GM20000 (cell line): ENCODE measurements at places on chromosomes 3 and 15.

DNA sequence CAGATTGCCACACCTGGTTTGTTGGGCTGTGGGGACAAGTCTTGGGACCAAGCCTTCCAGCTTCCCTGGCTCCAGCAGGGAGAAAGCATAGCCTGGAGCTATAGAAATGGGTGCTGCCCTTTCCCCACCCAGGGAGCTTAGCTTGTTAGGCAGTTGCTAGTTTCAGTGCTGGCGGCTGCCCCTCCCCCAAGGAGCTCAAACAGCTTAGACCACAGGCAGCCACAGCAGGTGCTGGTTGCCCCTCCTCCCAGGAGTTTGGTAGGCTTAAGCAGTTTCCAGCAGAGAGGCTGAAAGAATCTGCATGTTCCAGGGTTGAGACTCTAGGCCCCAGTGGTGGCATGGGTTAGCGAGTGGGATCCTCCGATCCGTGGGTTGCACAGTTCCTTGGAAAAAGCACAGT, 889.7 kb downstream of the IGSF11 start:
- no peak for DNase-seq

GRCh38 chr3:114718898-114719210, 425.0 kb downstream of the TIGIT start:
- DNase-seq: no peak

GRCh38 chr3:153369561-153370374, 207.7 kb downstream of the RAP2B start:
- no peak for DNase-seq

GRCh38 chr15:92907896-92908712, 8.0 kb downstream of the CHD2 start:
- no peak for DNase-seq

GRCh38 chr3:60742606-60743145, 508.6 kb downstream of the FHIT start:
- no peak for DNase-seq

DNA sequence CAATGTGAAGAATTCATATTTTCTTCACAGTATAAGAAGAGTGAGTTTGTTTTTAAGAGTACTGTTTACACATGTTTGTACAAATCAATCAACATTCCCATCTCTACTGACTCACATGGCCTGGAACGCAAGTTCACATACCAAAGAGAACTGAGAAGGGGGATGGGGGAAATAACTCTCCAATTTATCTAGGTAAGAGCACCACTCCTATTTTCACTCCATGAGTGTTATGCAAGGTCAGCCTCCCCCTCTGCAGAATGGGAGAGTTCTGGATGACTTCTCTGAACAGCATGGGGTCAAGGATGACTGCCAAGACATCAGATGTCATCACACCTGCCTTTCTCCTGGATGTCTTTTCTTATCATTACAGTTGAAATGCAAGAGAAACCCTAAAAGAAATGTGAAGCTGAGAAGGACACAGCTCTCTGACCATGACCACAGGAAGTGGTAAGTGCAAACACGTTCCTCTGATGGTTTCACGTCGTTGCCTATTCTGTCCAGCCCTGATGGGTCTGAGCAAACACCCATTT, 95.2 kb downstream of the SEMA6D start:
- DNase-seq: peak; percentile 45

GRCh38 chr3:33787328-33788009, 11.0 kb upstream of the PDCD6IP start:
- DNase-seq: peak; percentile 62

DNA sequence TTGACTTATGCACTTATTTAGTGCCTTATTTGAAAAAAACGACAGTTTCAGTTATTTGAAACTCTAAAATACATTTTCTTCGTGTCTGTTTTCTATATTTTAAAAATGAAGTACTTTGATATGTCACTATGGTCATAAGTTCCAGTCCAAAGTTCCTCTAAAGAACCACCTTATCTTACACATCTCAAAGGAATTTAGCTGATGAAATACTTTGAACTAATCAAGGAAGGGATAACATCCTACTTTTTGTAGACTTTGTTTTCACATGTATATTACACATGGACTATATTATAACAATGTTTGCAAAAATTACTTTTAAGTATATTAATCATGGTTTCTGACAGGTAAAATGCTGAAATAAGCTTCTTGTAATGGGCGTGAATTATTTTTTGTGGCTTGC, 265.8 kb upstream of the ZNF717 start:
- no peak for DNase-seq

- no peak for DNase-seq
Observed at GRCh38 chr3:62134061-62134496, 239.3 kb downstream of the FEZF2 start.

- peak; percentile 45 for DNase-seq
Observed at GRCh38 chr3:66469220-66469640, 31.6 kb downstream of the LRIG1 start.

- DNase-seq: no peak
Observed at GRCh38 chr3:155393316-155393715, 99.8 kb upstream of the STRIT1 start.

GRCh38 chr15:86629409-86630356, 550.0 kb downstream of the AGBL1 start:
- DNase-seq: no peak

DNA sequence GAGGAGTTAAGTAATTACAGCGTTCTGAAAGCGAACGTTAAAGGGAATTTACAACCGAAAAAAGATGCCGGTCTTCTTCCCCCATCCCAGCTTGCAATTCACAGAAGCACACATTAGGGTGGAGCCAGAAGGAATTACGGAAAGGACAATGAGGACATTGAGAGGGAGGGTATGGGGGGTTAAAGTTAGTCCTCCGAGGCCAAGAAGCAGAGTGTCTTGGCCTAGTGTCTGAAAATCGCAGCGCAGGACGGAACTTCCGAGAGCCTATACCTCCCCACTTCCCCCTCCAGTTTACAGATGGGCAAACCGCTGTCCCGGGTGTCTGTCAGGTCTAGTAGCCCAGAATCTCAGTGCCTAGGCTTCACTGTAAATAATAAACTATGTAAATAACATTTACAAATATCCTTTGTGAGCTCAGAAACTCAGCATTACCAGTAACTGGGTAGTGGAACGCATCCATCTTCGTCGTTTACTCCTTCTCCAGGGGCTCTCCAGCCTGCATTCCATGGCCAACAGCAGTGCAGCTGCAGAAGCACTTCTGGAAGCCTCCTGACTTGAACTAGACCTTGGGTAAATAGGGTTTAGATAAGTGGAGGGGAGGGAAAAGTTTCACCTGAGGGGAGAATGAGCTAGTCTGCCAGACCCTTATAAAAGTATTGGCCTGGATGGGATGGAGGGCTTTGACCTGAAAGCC, 922 bp downstream of the ADPRH start:
- DNase-seq: peak; percentile 81

- peak; percentile 28 for DNase-seq
Observed at GRCh38 chr15:39624806-39625205, 43.9 kb downstream of the THBS1 start.

DNA sequence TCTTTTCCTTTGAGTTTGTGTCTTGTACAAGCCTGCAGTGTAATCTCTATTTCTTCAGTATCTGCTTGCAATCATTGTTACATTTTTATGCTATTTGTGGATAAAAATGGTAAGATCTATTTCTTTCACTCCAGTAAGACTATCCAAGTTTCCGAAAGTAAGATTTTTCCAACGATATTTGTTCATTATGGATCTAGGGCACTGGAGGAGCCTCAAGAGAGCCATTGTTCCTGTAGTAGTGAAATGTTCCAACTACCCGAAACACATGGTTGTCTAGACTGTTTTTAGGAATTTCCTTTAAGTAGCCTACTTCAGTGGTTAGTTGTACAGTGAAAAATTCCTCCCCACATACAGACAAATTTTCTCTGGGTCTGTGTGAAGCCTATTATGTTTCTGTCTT, 597.4 kb downstream of the RSL24D1 start:
- no peak for DNase-seq
